ENCODE measurements at places on chromosomes 1 and 21. TPM values are rescaled to one million over a fixed set of nuclear protein-coding genes. Genes with fewer than 3 reads are reported as not detected.
A peak's percentile ranks its signal among the peaks of the same experiment; 100 is the strongest.

GRCh38 chr21:36059823-36060158 lies 535 bp downstream of the SETD4 start:
- peak; percentile 63 for DNase-seq

The AMY1C gene
- 1.1 TPM for total RNA-seq

DNA sequence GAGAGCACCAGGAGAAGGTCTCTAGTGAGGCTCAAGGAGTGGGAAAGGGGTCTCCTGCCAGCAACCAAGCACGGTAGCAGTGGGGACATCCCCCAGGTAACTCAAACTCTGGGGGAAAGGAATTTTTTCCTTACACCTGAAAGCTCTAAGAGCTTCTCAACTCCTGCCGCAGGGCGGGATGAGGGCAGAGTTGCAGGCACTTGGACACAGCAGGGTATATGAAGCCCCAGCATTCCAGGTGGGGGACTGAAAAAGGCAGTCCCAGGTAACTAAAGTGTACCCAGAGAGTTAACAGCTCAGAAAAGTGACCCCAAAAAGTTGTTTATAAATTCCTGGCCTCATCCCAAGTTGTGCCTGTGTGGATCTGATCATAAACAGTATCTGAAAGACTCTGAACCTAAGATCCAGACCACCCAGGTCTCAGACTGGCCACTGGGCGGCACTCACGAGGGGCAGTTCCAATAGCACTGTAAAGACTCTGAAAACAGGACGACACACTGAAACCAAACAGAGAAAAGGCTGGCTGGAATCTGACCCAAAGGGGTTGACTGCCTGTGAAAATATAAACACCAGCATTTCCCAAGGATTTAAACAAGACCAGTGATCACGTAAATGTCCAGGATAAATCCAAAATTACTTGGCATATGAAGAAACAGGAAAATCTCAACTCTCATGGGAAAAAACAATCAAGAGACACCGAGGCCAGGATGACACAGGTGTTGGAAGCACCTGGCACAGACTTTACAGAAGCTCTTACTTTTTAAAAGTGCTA lies 47.5 kb downstream of the HSF2BP start:
- peak; percentile 79 for DNase-seq

DNA sequence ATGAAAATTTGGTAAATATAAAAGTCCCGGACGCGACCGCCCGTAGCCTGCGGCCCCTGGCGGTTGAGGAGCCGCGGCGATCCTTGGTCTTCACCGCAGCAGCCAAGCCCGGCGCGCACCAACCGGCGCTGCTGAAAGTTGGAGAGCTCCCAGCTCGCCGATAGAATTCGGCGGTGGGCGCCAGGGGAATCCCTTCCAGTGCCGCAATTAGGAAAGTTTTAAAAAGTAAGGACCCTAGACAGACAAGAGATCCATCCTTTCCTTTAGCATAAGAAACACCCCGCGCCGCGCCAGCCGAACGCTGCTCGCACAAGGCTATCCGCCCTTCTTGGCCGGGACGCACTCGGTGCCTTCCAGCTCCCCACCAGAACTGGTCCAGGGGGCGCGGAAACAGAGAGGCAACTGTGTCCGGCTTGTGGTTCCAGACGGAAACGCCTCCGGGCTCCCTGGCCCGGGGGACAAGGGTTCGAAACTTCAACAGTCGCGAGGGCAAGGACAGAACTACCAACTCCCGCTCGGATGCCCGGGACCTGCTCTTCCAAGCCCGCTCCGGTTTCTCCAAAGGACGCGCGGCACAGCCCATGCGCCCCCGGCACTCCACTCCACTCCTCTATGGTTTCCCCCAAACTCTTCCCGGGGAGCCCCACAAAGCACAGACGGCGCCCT lies 1.7 kb downstream of the FAM78B start:
- DNase-seq, result peak; percentile 33

The CAMK2N1 gene
- 12.2 TPM for total RNA-seq

GRCh38 chr1:116738673-116739370 lies 15.4 kb upstream of the CD2 start:
- DNase-seq, result no peak

DNA sequence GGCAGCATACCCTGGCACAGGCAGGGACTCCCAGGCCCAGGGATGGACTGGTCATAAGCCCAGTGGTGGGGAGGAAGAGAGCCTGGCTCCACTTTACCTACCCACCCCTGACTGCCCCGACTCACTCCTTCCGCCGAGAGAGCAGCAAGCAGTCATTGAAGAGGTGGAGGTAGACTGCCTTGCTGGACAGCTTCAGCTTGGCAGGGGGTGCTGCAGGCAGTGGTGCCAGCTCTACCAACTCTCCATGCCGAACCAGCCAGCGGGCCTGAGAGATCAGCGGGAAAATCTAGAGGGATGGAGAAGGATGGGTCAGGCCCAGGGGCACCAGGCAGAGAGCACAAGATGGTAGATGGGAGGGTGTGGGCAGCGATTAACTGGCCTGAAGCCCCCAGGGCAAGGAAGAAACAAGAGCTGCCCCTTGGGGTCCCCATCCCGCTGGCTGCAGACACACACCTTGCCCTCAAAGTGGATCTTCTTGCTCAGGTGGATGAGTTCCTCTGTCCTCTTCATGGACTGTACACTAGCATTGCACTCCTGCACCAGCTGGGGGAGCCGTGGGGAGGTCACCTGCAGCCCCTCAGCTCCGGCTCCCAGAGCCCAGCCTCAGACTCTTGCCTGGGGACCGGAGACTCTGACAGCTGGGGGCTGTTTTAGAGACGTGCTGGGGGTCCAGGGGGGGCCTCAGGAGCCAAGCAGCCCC lies 7.7 kb downstream of the ARHGEF19 start:
- DNase-seq, result peak; percentile 61

GRCh38 chr1:44660176-44660575 lies 14.1 kb downstream of the TMEM53 start:
- peak; percentile 96 for DNase-seq

GRCh38 chr1:8395433-8395866 lies 77.5 kb downstream of the SLC45A1 start:
- DNase-seq, result peak; percentile 32

DNA sequence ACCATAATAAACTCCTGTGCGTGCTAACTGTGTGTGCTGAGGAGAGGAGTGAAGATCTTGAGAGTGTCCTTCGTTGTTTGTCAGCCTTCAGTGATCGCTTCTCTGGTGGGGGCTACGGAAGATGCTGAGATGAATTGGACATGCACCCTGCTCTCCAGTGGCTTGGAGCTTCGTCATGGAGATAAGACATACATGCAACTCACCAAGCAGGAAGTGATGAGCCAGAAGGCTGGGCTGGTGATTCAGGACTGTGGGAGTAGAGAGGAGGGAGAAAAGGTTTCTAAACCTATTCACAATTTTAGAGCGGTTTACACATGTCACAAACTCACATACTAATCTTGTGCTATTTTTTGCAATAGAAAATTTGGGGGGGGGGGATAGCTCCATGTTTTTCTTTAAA lies 128.9 kb upstream of the ADAR start:
- no peak for DNase-seq

- DNase-seq, result no peak
Observed at GRCh38 chr1:228922722-228923376, 187.6 kb downstream of the RHOU start.

The PROK1 gene
- not detected for total RNA-seq

GRCh38 chr1:87956750-87957149 lies 628.1 kb downstream of the LMO4 start:
- DNase-seq, result no peak

The OPRD1 gene
- total RNA-seq, result 0.24 TPM

DNA sequence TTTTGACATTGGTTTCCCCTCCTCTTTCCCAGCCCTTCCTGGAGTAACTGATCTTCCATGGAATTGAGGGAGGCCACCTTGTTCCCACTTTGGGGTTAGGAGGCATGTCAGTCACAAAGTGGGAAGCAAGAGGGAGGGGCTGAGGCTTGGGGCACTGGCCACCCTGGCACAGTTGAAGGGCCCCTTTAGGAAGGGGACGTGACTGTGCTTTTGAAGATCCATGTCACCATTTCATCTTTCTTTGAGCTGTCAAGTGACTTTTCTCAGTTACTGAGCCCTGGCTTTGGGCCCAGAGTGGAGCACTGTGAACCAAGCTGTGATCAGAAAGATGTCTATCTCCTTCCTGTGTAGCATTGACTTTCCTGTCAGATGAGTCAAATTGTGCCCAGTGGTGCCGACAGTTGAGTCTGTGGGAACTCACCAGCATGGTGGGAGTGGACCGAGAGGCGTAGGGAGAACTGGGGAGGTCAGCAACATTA lies 38.5 kb upstream of the TDRD10 start:
- DNase-seq, result peak; percentile 18

The BEST4 gene
- total RNA-seq, result not detected

DNA sequence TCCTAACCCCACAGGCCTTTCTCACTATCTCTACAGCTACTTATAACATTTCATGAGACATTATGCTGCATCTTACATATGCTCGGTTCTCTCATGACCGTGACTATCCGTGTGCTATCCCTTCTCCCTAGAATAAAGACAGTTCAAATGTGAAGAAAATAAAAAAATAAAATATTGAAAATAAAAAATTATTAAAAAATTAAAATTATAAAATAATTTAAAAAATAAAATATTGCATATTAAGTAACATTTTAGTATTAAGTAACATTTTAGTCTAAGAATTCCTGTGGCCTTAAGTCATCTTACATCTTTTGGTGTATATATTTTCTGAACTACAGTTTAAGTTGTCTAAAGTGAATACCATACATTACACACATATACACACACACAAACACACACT lies 415.5 kb downstream of the DPYD start:
- no peak for DNase-seq

GRCh38 chr1:47548637-47549036 lies 110.8 kb downstream of the FOXD2 start:
- DNase-seq, result no peak

- no peak for DNase-seq
Observed at GRCh38 chr21:28581976-28582375, 410.7 kb downstream of the LTN1 start.

- no peak for DNase-seq
Observed at GRCh38 chr1:100448366-100448765, 89.6 kb upstream of the GPR88 start.

DNA sequence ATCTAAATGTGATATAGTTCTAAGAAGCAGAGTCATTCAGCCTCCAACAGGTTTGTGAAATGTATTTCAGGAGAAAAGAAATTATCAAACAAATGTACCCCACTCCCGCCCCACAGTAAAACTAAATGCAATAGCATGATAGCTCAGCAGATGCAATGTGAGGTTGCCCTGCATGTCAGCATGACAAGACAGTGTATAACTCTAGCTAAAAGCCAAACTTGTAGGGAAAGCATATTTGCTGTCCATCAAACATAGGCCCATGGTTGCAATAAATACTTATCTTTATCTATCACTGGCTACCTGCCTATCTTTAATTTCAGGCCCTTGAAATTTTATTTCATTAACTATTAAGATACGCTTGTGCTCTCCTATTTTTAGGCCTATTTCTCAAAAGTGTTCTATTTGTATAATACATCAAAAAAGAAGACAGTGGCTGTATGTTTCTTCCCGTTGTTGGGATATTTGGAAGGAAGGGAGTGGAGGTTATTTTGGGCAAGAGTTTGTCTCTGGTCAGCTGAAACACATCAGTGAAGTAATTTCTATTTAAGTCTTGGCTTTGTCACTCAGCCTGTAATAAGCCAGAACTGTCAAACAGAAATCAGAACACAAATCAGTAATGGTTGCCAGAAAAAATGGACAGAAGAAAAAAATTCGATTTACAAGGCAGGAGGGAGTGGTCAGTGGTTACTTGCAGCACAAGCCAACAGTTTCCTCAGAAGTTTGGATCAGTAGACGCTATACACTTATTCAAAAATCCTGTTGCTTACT lies 307.4 kb upstream of the ADGRL2 start:
- no peak for DNase-seq

DNA sequence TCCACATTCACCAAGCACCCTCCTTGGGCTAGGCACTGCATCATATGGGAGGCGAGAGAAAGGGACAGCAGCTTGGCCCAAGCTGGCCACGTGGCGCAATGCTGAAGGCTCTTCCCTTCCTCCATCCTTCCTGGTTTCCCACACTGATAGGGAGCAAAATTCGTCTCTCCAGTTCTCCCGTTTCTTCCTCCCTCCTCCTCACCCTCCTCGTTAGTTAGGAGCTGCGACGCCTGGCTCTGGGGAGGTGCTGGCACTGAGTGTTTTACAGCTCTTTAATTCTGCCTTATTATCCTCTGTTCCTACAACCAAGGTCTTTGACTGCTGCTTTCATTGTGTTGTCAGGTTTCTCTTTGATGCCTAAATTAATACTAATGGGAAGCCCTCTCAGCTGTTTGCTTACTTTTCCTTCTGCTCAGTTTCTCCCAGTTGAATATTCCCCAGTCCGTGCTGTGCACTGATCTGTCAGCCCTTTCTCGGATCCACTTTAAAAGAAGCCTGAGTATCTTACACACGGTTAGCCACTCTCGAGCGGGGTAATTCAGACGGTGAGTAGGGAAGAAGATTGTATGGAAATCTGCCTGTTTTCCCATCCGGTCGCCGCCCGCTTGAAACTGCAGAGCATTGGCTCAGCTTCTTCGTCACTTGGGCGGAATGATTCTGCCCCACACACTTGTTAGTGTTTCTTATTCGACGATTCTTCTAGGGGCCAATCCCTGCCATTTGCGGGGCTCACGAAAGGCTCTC lies 56.2 kb upstream of the SMYD2 start:
- no peak for DNase-seq

Data from thyroid gland (tissue), 4 donors.